Activated T-cell treated with anti-CD3 and anti-CD28 coated beads for 48 hours (primary cell): ENCODE measurements at places on chromosomes 1 and 21.

DNA sequence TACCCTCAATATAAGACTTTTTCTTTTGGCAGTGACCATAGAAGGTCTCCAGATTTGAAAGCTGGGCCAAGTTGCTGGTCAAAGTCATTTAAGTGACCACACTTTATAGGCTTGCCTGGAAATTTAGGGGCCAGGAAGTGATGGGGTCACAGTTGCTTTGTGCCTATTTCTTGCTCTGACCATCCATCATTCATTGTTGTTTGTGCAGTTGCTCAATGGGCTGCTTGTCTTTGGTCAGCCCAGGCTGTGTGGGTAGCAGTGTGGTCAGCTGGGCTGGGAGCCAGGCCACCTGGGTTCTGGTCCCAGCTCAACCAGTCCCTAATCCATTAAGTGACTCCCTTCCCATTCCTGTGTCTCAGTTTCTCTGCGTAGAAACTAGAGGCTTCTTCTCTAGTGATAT, 2.1 kb upstream of the OTUD7B start:
- DNase-seq = no peak

DNA sequence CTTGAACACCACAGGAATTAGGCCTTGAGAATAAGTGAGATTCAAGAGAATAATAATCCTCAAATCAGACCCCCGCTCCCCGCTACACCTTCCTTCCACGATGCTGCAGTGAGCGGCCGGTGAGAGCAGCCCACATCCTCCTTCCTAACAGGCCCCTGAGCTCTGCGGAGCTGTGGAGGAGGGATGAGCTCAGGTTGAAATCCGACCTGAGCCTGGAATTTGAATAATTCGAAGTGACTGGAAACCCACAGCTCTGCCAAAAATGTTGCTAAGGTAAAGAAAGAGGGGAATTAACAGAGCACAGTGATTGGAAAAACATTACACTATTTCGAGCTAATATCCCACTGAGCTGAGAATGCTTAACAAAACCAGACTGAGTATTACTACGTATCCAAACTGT, 90.0 kb downstream of the URB2 start:
- DNase-seq = no peak

- no peak for DNase-seq
Observed at GRCh38 chr21:39159342-39160063, 23.7 kb downstream of the PSMG1 start.

GRCh38 chr1:172376431-172376830, 44.1 kb upstream of the C1orf105 start:
- DNase-seq = no peak

GRCh38 chr1:211640301-211640630, 35.2 kb downstream of the NEK2 start:
- no peak for DNase-seq

DNA sequence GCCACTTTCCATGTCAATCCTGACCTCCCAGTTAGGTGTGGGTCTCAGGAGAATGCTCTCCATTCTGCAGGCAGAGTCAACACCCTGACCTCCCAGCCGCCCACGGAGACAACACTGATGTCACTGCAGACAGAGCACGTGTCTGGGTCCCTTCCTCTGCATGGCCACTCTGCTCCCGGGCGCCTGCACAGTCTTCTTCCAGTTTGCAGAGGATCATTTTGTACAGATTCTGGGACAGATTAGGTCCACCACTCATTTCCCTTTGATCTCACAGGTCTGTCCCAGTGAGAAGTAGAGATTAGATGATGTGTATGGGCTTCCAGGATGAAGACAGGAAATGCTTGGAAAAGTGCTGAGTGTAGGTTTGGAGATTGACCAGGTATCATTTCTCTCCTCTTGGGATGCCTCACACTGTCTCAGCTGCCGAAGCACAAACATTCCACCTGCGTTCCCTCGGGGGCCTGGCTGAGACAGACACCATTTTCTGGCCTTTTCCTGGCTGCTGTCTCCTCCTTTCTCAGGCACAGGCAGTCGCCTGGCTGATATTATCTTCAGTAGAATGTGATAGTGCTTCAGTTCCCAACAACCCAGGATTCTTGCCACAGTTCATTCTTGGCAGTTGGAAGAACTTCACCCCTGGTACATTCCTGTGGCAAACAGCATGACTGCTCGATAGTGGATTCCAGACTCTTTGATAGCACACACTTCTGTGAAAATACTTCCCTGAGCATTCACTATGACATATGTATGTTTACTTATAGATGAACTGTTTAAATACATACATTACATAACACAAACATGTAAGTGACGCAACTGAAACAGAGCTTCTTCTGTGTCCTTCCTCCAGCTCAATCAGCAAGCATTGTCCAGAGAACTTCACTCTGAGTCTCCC, 7.9 kb downstream of the MYBPHL start:
- peak; percentile 9 for DNase-seq

- no peak for DNase-seq
Observed at GRCh38 chr1:47439819-47440598, 2.2 kb downstream of the FOXD2 start.

DNA sequence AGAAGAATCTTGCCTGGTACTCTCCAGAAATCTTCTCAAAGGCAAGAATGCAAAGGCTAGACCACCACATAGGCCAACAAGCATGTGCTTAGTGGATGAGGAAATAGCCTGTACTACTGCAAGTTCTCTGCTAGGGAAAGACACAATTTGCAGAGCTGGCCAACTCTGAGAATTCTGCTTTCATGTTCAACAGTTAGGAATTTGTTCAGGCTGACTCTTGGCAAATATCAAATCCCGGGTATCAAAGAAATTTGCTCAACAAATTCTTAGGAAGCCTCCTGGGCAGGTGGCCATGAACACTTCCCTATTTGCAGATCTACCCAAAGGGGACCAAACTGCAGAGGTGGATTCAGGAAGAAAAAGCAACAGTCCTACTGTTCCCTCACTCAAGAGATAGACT, 15.0 kb upstream of the H3-3A start:
- DNase-seq = no peak

- no peak for DNase-seq
Observed at GRCh38 chr1:73065339-73066041, 783.2 kb upstream of the NEGR1 start.

DNA sequence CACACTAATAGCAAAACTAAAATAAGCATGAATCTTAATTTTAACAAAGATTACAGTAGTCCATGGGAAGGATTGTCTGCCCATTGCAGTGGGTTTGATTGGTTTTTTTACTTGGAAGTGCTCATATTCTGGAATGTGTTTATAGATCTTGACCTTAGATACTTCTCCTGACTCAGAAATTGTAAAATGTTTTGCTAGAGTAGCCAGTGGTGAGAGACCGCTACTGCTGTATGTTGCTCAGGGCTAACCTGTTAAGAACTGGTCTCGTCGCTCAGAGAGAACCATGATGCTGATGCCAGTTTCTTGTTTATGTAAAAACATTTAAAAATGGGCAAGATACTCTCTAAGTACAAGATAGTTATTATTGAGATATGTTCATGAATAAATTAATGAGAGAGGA, 99.9 kb downstream of the ROR1 start:
- no peak for DNase-seq

DNA sequence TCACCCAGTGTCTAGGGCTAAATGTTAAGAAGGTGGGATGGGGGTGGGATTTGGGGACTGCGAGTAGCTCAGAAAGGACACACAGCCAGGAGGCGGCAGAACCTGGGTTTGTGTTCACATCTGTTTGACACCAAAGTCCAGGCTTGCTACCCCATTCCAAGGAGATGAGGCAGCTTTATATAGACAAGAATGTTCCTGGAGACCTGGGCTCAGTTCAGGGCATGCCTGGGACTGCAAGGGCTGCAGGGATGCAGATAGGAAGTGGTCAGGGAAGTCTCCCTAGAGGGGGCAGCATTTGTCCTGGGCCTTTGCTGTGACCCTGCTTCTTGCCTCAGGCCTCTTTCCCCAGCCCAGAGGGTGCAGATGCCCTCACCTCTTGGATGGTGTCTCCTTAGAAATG, 16.3 kb downstream of the PADI3 start:
- DNase-seq = no peak

- DNase-seq = no peak
Observed at GRCh38 chr21:43719748-43720538, 1.0 kb downstream of the PDXK start.

DNA sequence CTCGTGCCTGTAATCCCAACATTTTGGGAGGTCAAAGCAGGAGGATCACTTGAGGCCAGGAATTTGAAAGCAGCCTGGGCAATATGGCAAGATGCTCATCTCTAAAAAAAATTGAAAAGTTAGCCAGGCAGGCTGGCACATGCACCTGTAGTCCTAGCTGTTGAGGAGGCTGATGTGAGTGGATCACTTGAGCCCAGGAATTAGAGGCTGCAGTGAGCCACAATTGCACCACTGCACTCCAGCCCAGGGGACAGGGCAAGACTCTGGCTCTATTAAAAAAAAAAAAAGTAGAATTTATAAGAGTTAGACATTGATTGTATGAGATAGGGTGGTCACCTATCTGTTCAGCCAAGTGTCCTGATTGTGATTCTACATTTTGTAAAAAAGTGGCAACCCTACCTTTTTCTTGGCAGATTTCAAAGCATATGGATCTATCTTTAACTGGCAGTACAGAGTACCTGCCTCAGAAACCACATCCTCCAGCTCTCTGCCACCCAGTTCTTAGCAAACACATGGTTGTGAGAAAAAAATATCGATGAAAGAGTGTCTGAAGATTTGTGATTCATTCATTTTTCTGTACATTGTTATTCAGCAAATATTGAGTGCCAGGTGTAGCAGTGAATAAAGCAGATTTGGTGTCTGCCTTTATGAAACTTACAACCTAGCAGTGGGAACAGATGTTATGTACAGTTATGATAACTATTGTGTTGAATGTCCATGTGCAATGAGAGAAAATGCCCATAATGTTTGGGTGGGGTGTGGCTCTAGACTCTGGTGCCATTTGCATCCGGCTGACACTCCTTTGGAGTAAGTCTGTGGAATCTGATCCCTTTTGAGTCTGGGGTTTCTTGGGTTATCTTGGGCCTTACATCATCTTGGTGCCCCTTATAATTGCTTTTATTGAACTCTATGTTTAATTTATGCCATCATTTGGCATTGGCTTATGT, 82.5 kb downstream of the ST3GAL3 start:
- DNase-seq = no peak

DNA sequence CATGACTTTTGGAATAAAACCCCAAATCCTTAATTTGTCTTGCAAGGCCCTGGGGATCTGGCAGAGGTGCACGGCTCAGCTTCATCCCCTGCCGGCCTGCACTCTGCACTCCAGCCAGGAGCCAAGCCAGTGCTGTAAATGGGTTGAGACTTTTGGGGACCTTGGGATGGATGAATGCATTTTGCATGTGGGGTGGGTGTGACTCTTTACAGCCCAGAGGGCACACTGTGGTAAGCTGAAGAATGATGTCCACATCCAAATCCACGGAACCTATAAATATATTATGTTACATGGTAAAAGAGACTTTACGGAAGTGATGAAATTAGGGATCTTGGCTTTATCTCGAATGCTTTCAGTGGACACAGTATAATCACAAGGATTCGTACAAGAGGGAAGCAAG, 177.8 kb downstream of the EDEM3 start:
- no peak for DNase-seq

GRCh38 chr1:204505674-204506200, 10.5 kb upstream of the MDM4 start:
- no peak for DNase-seq

GRCh38 chr21:17763288-17764037, 55.7 kb downstream of the C21orf91 start:
- no peak for DNase-seq

DNA sequence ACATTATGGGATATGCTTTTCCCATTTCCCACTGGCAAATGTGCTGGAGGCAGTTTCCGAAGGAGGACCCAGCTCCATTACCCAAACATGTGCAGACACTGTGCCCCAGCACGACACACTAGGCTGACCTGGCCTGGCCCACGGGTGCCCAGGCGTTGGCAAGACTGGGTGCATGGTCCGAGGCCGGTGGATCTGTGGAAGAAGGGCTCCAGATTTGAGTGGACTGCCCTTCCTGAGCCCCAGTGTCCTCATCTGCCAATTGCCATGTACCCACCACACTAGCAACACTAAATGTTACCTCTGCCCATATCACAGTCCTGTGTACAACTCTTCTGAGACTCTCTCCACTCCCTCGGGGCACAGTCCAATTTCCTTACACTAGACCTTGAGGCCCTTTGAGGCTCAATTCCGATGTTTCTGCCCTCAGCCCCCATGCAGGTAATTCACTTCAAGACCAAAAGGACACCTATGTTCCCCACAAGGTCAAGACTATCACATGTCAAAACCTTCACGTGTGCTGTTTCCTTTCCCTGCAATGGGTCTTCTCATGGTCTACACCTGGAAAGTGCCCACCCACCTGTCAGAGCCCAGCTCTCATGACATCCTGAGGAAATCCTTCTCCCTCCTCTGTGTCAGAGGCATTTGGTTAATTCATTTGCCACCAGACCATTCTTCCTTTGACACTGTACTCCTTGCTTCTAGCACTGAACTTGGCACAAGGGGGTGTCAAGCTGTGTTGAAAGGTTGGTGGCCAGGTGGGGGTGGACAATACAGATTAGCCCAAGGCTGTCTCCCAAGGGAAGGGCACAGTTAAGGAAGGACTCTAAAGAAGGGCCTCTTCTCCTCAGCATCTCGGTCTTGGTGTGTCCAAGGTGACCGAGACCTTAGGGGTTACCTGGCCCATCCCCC, 124.9 kb downstream of the DMRTB1 start:
- DNase-seq = no peak

GRCh38 chr21:14763695-14764064, 217.6 kb upstream of the SAMSN1 start:
- no peak for DNase-seq
